ENCODE measurements at places on chromosomes 6 and 20.

DNA sequence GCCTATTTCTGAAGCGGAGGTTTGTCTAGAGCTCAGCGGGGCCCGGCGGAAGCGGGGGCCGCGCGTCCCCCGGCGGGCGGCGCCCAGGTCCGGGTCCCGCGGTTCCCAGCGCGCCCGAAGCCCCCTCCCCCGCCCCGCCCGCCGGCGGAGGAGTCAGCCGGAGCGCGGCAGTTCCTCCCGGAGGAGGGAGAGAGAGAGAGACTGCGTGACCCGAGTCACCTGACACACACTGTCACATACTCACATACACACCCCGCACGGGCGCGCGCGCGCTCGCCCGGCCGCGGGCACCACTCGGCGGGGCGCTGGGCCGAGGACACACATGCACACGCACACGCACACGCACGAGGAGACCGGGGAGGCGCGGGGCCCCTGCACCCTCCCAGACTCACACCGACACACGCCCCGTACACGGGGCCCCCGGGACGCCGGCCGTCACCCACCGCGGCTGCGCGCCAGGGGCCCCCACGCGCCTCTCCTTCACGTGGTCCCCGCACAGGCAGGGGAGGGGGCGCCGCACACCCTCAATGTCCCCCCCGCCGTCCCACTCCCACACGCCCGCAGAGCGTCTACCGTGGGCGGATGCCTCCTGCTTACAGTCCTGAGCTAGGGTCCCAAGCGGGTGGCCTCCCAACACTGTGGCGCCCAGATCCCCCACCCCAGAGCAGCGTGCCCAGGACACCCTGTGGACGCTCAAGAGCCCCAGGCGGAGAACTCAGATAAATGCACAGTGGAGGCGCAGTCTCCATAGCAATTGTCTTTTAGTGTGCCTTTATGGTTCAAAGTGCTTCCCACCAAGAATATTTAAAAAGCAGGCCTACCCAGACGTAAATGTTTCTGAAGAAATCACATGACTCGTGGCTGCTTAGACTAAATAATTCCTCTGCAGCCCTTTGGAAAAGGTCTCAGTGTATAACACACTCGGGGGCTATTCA, at the start of gene RRAGD:
RRAGD (minus strand) TSS at position 203 of the 935 bp plus-strand sequence. CDS start 280 bp downstream, outside the sequence.
- peak; percentile 36 for DNase-seq

- DNase-seq = no peak
These were observed 33.6 kb downstream of the TMEM242 start for GRCh38 chr6:157289764-157290163.

GRCh38 chr6:118748311-118749062, 97.1 kb upstream of the CEP85L start:
- DNase-seq = no peak

DNA sequence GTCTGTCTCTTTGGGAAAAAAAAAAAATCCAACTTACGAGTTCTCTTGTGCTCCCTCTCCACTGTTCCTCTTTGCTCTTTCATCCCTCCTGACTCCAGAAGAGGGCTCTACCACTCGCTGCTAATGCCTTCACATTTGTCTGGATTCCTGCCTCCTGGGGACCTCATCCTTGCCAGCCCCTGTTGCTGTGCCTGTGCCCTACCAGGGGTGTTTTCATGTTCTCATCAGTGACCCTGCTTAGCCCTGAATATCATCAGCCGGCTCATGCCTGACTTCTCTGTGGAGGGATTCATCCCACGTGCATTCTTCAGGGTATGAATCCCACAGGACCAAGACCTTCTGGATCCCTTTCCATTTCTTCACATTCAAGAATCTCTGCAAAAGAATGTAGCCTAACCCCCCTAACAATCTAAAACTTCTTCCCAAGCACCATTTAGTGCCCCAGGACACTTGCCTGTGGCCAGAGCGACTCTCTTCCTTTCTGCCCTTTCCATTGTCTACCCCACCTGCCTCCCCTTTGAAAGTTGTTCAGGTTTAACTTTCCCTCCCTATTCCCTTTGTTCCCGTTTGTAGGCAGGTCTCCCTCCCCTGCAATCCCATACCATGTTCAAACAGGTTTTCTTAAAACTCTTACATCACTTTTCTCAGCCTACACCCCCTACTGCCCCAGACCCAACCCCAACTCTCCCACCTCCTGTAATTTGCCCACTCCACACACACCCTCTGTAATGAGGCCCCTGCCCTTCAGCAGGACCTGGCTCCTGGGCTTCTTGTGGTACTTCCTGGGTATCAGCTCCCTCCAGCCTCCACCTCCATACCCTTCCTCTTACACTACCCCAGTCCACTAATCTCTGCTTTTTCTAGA, 50.2 kb downstream of the RREB1 start:
- no peak for DNase-seq

- no peak for DNase-seq
These were observed 474.4 kb upstream of the HSF2 start for GRCh38 chr6:121925024-121925423.
